ENCODE measurements at places on chromosomes 2 and 18. TPM values are rescaled to one million over a fixed set of nuclear protein-coding genes. Genes with fewer than 3 reads are reported as not detected.

VWC2L gene
- not detected for total RNA-seq

SIX3 gene
- not detected for total RNA-seq

RAD51AP2 gene
- not detected for total RNA-seq

PSTPIP2 gene
- total RNA-seq = 13.3 TPM

PDE1A gene
- 0.44 TPM for total RNA-seq

LRATD1 gene
- total RNA-seq = 0.27 TPM

TEKT4 gene
- not detected for total RNA-seq

ICOS gene
- not detected for total RNA-seq

SERPINB4 gene
- not detected for total RNA-seq

PIGN gene
- 23.4 TPM for total RNA-seq

TMEM169 gene
- total RNA-seq = 1.1 TPM

RNF144A gene
- total RNA-seq = 1.6 TPM

CDH20 gene
- not detected for total RNA-seq

VWA3B gene
- not detected for total RNA-seq

GAD1 gene
- 18.5 TPM for total RNA-seq

TIGD1 gene
- 4.4 TPM for total RNA-seq

MC2R gene
- not detected for total RNA-seq

CDK5R2 gene
- total RNA-seq = 0.18 TPM

GALNT5 gene
- 6.8 TPM for total RNA-seq

NEURL3 gene
- total RNA-seq = 3.1 TPM

ACTR1B gene
- total RNA-seq = 41.1 TPM

KHK gene
- 7.9 TPM for total RNA-seq

KYNU gene
- total RNA-seq = 4.3 TPM

SLC16A14 gene
- total RNA-seq = 0.19 TPM

B3GNT7 gene
- 3.6 TPM for total RNA-seq

COPS9 gene
- total RNA-seq = 86.3 TPM

ANKRD30B gene
- total RNA-seq = 0.44 TPM

SLC30A3 gene
- total RNA-seq = 4.3 TPM

OTOF gene
- total RNA-seq = 0.09 TPM

SLC25A52 gene
- total RNA-seq = not detected

EDAR gene
- 0.95 TPM for total RNA-seq

SATB2 gene
- total RNA-seq = 1.2 TPM

MDH1B gene
- total RNA-seq = 0.34 TPM

BCL2 gene
- 6.5 TPM for total RNA-seq

AKAIN1 gene
- not detected for total RNA-seq

CCDC148 gene
- 6.3 TPM for total RNA-seq

PPIL3 gene
- total RNA-seq = 25.0 TPM

L3MBTL4 gene
- 0.23 TPM for total RNA-seq

METTL21A gene
- total RNA-seq = 31.0 TPM

MREG gene
- total RNA-seq = 43.8 TPM

DTNA gene
- 10.0 TPM for total RNA-seq

ATAD2B gene
- 28.9 TPM for total RNA-seq

SELENOI gene
- total RNA-seq = 61.3 TPM

PLCL1 gene
- total RNA-seq = 1.6 TPM

EVX2 gene
- not detected for total RNA-seq

DRC1 gene
- 0.49 TPM for total RNA-seq

C2orf74 gene
- total RNA-seq = not detected

FOXI3 gene
- total RNA-seq = 0.14 TPM

HADHB gene
- 106 TPM for total RNA-seq

KLHL14 gene
- not detected for total RNA-seq

HS1BP3 gene
- total RNA-seq = 26.5 TPM

MBD1 gene
- total RNA-seq = 31.1 TPM

TTC27 gene
- 20.6 TPM for total RNA-seq

CTAGE1 gene
- not detected for total RNA-seq

ANKMY1 gene
- 16.6 TPM for total RNA-seq

CCDC93 gene
- total RNA-seq = 34.7 TPM

Measured in Caco-2 (cell line).